ENCODE measurements at places on chromosomes 7 and 10.

GRCh38 chr10:22556774-22557173 is 157.6 kb downstream of the PIP4K2A start:
- no peak for DNase-seq

GRCh38 chr10:66925896-66926715 is at the start of gene LRRTM3:
TSS of gene LRRTM3 (plus strand) at chr10:66926036.
- peak; percentile 87 for DNase-seq

GRCh38 chr7:134457210-134457609 is 1.7 kb downstream of the AKR1B1 start:
- DNase-seq: no peak

GRCh38 chr10:97176226-97176625 is 9.5 kb downstream of the SLIT1 start:
- no peak for DNase-seq

- DNase-seq: no peak
Measured at GRCh38 chr10:44008270-44008916, 359.7 kb upstream of the ZNF32 start.

- no peak for DNase-seq
Measured at GRCh38 chr10:93281367-93281720, 200.8 kb downstream of the MYOF start.

GRCh38 chr10:30671026-30671616 is 41.6 kb upstream of the LYZL2 start:
- peak; percentile 79 for DNase-seq

DNA sequence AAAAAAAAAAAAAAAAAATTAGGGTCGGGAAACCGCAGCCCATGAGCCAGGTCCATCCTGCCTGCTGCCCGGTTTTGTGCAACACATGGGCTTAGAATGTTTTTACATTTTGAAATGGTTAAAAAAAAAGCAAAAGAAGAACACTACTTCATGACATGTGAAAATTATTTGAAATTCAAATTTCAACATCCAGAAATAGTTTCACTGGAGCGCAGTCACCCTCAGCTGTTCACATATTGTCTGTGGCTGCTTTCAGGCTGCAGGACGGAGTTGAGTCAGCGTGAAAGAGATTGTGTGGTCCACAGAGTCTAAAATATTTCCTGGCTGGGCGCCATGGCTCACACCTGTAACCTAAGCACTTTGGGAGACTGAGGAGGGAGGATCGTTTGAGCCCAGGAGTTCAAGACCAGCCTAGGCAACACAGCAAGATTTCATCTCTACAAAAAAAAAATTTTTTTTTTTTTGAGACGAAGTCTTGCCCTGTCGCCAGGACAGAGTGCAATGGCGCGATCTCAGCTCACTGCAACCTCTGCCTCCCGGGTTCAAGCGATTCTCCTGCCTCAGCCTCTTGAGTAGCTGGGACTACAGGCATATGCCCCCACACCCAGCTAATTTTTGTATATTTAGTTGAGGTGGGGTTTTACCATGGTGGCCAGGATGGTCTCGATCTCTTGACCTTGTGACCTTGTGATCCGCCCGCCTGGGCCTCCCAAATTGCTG is 63.9 kb upstream of the ECHDC3 start:
- DNase-seq: peak; percentile 98

DNA sequence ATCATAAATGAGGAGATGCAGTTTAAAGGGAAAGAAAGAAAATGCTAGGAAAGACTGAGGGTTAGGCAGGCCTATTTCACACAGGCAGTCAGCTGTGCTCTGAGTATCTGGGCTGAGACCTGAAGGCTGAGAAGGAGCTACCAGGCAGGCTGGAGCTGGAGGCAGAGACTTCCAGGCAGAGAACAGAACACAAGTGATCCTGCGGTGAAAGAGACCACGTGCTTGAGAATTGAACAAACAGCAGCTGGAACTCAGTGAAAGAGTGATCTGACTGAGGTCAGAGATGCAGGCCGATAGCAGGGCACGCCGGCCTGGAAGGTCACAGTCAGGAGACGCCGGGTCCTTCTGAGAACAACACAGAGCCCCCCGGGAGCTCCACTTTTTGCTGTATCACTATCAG is 147.8 kb downstream of the ADAM12 start:
- DNase-seq: no peak

GRCh38 chr7:24025094-24025493 is 258.9 kb upstream of the NPY start:
- DNase-seq: no peak

DNA sequence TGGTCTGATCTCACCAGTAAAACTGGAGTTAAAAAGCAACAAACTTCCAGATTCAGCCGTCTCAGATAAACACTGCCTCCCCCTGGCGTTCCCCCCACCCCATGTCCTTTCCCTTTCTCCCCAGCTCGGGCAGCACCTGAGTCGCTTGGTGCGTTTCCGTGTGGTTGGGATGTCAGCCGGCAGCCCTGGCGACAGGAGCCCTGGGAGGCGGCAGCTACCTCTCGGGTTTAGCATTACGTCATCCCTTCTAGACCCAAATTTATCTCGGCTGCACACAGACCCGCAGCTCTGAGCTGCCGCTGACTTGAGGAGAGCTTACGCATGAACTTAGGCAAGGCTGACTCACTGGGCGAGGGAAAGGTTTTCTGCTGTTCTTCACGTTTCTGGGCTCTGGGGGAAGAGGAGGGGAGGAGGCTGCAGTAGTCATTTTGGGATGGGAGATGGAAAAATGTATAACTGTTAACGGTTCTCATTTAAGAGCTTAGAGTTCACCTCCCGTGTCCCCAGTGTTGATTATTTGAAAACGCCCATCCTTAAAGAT is 14.4 kb downstream of the MXI1 start:
- DNase-seq: peak; percentile 57
